ENCODE measurements at places on chromosomes 3 and 15.

- no peak for DNase-seq
Measured at GRCh38 chr15:70714015-70714414, 49.3 kb downstream of the UACA start.

GRCh38 chr3:183581496-183582155 lies 26.1 kb upstream of the KLHL6 start:
- DNase-seq: no peak

- no peak for DNase-seq
Measured at GRCh38 chr3:152621967-152622810, 212.7 kb upstream of the P2RY1 start.

DNA sequence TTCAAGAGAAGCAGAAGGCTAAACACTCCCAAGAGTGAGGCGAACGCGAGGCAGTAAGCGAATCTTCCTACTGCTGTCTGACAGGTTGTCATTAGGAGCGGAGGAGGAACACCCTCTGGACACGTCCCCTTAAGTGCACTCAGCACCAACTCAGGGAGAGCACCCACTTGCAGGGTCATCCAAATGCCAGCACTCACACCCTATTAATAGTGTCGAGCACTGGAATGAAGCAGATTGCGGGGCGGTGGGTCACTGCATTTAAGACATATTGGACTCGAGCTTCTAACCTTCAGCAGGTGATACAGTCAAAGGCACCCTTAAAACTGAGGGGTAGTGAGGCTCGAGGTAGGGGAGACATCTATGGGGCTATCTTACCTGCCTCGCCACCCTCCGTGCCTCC lies 28.7 kb downstream of the SH3BP5 start:
- no peak for DNase-seq

GRCh38 chr3:146449613-146450012 lies 19.7 kb downstream of the PLSCR2 start:
- DNase-seq: no peak

DNA sequence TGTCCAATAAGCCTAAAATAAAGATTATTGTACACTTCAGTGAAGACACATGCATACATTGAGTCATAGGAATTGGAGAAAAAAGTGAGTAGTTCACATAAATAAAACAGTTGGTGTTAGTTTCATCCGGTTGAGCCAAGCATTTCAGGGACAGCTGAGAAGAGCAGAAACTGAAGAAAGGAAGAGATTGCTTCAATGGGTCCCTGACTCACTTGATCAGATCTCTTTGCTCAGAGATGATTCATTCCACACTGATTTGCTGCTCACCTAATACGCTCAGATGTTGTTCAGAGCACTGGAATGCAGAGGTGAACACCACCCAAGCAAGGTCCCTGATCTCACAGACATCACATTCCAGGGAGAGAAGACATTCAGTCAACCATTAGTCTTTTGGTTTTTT lies 93.7 kb downstream of the RAD18 start:
- no peak for DNase-seq

- no peak for DNase-seq
Measured at GRCh38 chr3:95588473-95588872, 1225.9 kb upstream of the EPHA6 start.

GRCh38 chr3:189519458-189519857 lies 111.7 kb upstream of the TP63 start:
- DNase-seq: no peak

DNA sequence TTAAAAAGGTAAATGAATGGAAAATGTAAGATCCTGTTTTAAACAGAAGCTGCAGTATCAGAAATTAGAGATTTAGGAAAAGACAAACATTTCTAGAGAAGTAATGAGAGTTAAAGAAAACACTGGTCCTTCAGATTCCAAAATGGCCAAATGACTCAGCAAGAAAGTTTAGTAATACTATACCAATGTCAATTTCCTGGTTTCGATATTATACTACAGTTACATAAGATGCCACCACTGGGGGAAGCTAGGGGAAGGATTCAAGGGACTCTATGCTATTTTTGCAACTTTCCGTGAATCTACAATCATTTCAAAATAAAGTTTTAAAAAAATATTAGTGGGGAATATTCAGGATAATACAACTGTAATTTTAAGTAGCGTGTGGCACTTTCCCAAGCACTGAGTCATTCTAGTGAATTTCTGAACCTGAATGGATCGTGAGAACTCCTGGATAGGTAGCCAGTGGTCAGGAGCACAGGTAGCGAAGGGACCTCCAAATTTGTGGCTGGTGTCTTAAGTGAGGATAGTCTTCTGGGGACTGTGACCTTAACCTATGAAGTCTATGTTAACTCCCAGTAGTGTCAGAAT lies 37.6 kb downstream of the TMCC1 start:
- no peak for DNase-seq

GRCh38 chr15:64979252-64979710 lies 10.4 kb downstream of the SPG21 start:
- no peak for DNase-seq

DNA sequence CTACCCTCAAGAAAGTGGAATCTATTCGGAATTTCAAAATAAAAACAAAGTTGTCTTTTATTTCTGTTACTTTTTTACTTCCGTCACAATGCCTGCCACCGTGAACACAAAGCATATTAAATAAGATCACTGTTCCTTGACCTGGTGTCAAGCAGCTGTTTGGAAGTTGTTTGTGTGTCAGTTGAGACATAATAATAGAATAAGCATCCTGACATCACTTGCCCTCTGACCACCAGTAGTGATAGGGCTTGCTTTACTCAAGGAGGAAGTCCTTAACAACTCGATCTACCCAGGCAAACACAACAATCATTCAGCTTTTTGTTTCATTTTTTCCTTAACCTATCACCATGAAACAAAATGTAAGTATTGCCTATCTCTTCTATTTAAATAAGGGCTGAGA lies 454.4 kb upstream of the RASGRP1 start:
- DNase-seq: no peak

GRCh38 chr15:28289694-28290463 lies 32.1 kb downstream of the HERC2 start:
- DNase-seq: no peak

- DNase-seq: no peak
Measured at GRCh38 chr3:130688015-130688688, 58.5 kb downstream of the PIK3R4 start.
